Testis (tissue), 5 donors: ENCODE measurements at places on chromosomes 1 and 21. TPM values are rescaled to one million over a fixed set of nuclear protein-coding genes. Genes with fewer than 3 reads are reported as not detected.

DNA sequence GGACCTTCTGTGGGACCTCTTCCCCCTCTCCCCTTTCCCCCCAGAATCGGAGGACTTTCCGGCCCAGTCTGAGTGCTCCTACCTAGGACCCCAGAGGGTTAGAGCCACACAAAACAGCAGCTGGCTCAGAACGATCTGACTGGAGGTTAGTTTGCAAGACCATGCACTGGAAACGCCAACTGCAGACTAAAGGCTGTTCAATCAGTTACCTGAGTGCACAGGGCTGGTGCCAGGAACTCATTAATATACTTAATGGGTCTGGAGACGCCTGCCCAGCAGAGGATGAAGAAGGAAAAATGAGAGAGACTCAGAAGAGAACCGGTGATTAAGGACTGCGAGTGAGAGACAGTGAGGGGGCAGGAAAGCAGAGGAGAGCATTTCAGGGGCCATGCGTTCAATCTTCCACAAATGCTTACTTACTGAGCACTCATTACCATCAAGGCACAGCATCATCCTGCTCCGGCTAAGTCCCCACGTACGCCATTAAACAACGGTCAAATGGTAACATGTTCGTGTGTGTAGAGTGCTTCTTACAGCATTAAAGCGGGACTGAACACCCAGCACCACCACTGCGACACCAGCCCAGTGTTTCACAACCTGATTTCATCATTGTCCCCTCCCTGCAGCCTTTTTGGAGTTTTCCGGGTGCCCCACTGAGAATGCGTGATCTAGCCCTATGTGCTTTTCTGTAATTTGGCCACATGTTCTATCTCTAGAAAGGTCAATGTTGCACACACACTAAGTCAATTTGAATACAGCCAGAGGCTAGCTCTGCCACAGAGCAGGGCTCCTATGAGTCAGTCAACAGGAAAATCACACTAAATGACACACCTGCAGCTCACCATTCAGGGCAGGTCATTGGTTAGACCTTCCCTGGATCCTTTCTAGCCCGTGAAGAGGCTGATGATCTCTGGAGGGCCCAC lies 7.6 kb downstream of the ENO1 start:
- H3K36me3 ChIP-seq: peaks cover 3% of the 10 kb centered on the region
- peaks cover 18% of the 10 kb centered on the region for H3K4me1 ChIP-seq
- H3K4me3 ChIP-seq: no peak overlapping the region
- no peak for DNase-seq

GJA8 gene
- total RNA-seq: 10.2 TPM

BMP8B gene
- total RNA-seq: 5.6 TPM

GRCh38 chr1:38028105-38028591 lies 15.6 kb downstream of the UTP11 start:
- H3K4me1 ChIP-seq: peaks cover 32% of the 10 kb centered on the region
- no peak for DNase-seq
- H3K27ac ChIP-seq: no peak overlapping the region
- no peaks in the 10 kb centered on the region for H3K27me3 ChIP-seq

DNA sequence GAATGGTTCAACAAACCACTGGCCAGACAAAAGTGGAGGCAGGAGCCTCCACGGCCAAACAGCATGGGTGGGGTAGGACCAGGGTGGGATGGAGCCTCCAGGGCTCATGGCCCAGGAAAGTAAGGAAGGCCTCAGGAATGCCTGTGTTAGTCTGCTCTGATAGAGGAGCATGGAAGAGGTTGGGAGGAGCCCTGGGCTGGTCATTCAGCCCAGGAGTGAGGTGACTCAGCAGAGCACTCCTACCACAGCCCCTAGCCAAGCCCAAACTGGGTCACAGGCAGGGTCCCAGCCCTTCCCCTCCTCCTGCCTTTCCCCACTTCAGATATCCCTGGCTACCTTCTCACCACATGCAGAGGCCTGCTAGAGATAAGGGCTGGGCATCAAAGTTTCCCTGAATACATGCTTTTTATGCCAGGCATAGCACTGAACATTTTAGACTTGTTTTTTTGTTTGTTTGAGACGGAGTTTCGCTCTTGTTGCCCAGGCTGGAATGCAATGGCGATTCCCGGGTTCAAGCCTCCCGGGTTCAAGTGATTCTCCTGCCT lies 3.1 kb upstream of the SHISA4 start:
- no peaks in the 10 kb centered on the region for H3K36me3 ChIP-seq
- DNase-seq: peak; percentile 14
- peaks cover 45% of the 10 kb centered on the region for H3K4me1 ChIP-seq
- H3K27ac ChIP-seq: peak overlapping the region; percentile 5

DNA sequence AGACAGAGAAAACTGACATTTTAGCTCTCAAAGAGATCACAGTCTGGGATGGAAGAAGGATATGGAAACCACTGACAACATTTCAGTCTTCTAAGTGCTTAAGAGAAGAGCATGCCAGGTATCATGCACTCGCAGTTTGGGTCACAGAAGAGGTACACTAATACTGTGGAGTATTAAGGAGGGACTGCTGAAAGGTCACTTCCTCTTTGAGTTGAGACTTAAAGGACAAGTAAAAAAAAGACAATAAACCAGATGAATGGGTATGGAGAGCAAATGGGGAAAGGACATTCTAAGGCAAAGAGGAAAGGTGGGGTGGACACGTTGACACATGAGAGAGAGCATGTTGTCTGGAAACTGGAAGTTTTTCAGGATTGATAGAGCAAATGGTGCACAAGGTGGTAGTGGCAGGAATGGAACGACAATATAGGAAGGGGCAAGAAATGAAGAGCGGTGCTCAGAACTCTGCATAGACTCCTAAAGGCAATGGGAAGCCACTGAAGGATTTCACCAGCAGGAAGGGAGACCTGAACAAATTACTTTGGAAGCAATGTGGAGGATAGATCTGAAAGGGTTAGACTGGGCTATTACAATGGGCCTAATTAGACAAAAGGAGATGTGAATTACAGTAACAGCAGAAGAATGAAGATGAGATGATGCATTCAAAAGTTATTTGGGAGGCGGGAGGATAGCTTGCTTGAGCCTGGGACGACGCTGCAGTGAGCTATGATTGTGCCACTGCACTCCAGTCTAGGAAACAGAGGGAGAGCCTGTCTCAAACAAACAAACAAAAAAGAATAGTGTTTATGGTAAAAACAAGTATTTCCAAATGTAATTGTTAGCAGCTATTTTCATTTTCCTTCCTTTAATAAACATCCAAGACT lies 11.1 kb downstream of the DIPK1A start:
- no peak overlapping the region for H3K4me3 ChIP-seq
- no peaks in the 10 kb centered on the region for H3K27me3 ChIP-seq
- H3K4me1 ChIP-seq: peaks cover 6% of the 10 kb centered on the region
- no peak overlapping the region for H3K27ac ChIP-seq
- no peak for DNase-seq
- no peaks in the 10 kb centered on the region for H3K36me3 ChIP-seq

DNA sequence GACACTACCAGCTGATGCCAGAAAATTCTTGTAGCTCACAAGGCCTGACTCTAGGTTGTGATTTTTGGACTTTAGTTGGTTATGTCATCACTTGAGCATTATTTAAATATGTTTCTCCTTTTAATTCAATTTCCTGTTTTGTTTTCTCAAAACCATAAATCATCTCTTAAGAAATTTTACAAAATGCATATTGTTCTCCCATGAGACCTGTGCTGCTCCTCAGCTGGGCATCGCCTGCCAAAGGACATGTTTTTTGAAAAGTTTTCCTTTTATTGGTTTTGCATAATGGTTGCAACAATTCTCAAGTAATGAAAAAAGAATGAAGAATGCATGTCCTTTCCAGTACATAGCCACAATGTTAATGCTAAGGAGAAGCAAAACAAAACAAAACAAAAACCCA lies 204.7 kb upstream of the LYPLAL1 start:
- no peak for DNase-seq
- H3K27me3 ChIP-seq: no peaks in the 10 kb centered on the region
- no peaks in the 10 kb centered on the region for H3K4me1 ChIP-seq

GRCh38 chr1:200081969-200082245 lies 54.4 kb downstream of the NR5A2 start:
- H3K36me3 ChIP-seq: no peaks in the 10 kb centered on the region
- H3K4me3 ChIP-seq: no peak overlapping the region
- H3K4me1 ChIP-seq: no peaks in the 10 kb centered on the region
- no peaks in the 10 kb centered on the region for H3K27me3 ChIP-seq
- no peak overlapping the region for H3K27ac ChIP-seq

- H3K4me1 ChIP-seq: peaks cover 17% of the 10 kb centered on the region
- H3K36me3 ChIP-seq: no peaks in the 10 kb centered on the region
- H3K27me3 ChIP-seq: no peaks in the 10 kb centered on the region
These were observed 12.4 kb downstream of the KCNQ4 start for GRCh38 chr1:40795811-40796586.

GUCA2B gene
- not detected for total RNA-seq

ELAPOR1 gene
- total RNA-seq: 31.2 TPM

DNA sequence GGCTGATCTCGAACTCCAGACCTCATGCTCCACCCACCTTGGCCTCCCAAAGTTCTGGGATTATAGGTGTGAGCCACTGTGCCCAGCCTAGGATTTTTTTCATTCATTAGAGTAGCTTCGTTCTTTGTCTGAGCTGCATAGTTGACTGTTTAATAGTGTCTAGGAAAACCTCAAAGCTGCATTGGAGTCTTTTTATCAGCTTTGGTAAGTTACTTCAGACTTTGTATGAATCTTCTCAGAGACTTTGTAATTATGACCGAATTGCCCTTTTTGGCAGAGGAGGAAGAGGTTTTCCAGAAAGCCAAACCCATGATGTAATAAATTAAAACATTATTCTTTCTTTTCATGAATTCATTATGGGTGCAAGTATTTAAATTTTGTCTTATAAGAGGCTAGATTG lies 5.1 kb downstream of the DNAJB4 start:
- no peak overlapping the region for H3K4me3 ChIP-seq
- no peak for DNase-seq
- H3K27me3 ChIP-seq: no peaks in the 10 kb centered on the region
- no peak overlapping the region for H3K27ac ChIP-seq
- H3K4me1 ChIP-seq: peaks cover 11% of the 10 kb centered on the region

DNA sequence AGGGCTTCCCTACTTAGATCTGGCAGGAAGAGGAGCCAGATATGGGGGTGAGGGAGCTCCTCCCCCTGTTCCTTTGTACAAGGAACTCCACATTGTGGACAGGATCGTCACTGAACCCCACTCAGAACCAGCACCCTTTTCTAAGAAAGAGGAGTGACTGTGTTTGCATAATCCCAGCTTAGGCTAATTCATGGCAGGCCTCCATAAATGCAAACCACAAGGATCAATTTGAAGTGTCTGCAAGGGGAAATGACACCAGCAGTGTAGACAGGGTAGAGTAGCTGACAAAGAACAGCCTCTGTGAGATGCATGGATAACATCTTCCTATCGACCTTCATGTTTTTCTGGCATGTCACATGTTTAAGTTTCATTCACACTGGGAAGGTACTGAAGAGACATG lies 11.7 kb downstream of the MX1 start:
- H3K36me3 ChIP-seq: no peaks in the 10 kb centered on the region
- no peak overlapping the region for H3K4me3 ChIP-seq

- DNase-seq: no peak
- H3K27ac ChIP-seq: no peak overlapping the region
- no peak overlapping the region for H3K4me3 ChIP-seq
- no peaks in the 10 kb centered on the region for H3K36me3 ChIP-seq
- no peaks in the 10 kb centered on the region for H3K27me3 ChIP-seq
- no peaks in the 10 kb centered on the region for H3K4me1 ChIP-seq
These were observed 458.3 kb upstream of the BEND5 start for GRCh38 chr1:49234988-49235387.

- no peaks in the 10 kb centered on the region for H3K4me1 ChIP-seq
- peak; percentile 74 for DNase-seq
- peak overlapping the region; percentile 27 for H3K4me3 ChIP-seq
- H3K27me3 ChIP-seq: no peaks in the 10 kb centered on the region
These were observed 12.6 kb downstream of the PYCR2 start for GRCh38 chr1:225911191-225912130.

- no peak overlapping the region for H3K27ac ChIP-seq
- no peaks in the 10 kb centered on the region for H3K27me3 ChIP-seq
- H3K4me3 ChIP-seq: no peak overlapping the region
- DNase-seq: no peak
- no peaks in the 10 kb centered on the region for H3K36me3 ChIP-seq
- H3K4me1 ChIP-seq: peaks cover 8% of the 10 kb centered on the region
These were observed 3.5 kb downstream of the GNAT2 start for GRCh38 chr1:109615879-109616278.

- DNase-seq: no peak
- H3K36me3 ChIP-seq: no peaks in the 10 kb centered on the region
- H3K27ac ChIP-seq: no peak overlapping the region
- peaks cover 14% of the 10 kb centered on the region for H3K4me1 ChIP-seq
These were observed 176.3 kb upstream of the EDN2 start for GRCh38 chr1:41660570-41661427.
